ENCODE measurements at places on chromosomes 7 and 10.
A peak's percentile ranks its signal among the peaks of the same experiment; 100 is the strongest.

DNA sequence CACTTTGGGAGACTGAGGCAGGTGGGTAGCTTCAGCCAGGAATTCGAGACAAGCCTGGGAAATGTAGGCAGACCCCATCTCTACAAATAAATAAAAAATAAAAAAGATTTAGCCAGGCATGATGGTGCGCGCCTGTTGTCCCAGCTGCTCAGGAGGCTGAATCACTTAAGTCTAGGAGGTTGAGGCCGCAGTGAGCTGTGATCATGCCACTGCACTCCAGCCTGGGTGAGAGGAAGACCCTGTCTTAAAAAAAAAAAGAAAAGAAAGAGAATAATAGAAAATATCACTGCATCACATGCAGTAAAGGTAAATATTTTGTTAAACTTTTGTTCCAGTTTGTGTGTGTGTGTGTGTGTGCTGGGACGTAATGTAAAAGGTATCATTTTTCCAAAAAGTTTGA lies 3.0 kb downstream of the STRIP2 start:
- DNase-seq: no peak

DNA sequence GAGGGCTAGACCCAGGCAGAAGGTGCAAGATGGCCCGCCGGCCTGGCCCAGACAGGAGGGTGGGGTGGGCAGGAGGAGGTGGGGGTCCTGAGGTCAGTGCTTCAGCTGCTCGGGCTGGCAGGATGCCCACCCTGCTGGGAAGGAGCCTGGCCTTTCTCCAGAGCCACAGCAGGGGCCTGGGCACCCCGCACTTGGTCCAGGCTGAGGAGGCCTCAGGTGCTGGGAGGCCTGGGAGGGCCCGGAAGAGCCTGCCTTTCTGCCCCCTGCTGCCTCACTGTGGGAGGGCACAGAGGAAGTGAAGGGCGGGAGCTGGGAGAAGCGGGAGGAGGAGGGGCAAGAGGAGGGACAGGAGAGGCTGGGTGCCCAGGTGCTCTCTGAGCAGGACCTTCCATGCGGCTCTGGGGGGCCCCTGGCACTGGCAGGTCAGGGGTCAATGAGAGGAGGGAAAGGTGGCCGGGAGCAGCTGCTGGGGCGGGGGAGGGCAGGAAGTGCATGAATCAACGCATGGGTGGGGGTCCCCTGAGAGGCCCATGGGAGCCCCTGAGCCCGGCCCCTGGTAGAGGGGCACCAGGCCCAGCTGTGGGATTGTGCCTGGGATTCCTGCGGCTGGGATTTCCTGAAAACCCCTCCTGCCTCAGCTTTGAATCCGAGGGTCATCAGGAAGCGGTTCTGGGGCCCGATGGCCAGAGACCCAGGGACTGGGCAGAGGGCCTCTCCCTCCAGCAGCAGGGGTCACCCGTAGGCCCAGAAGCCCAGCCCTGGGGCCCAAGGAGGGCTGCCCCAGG lies 49.9 kb downstream of the PWWP2B start:
- DNase-seq: no peak

- no peak for DNase-seq
Observed at GRCh38 chr7:150368096-150368883, at the start of gene REPIN1. Gene REPIN1 (plus strand): TSS chr7:150368822. CDS start chr7:150369712, 890 bp downstream.

DNA sequence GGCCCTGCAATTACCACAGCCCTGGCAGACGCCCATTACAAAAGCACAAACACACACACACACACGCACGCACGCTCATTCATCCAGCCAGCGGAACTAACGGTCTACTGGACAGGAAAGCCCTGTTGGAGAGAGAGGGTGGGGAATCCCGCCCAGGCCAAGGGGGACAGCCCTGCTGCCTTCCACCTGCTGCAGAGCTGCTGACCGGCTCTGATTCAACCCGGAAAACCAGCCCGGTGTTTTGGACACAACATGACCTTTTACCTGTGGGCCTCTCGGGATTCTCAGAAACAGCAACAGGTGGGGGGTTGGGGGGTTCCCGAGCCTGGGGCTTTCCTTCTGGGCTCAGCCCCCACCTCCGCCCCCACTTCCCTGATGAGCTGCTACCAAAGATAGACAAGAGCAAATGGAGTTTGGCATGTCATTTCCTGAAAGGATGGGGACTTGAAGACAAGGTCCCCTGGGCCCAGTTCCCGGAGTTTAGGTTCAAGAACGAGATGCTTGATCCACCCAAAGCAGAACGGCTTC lies 18.5 kb upstream of the SERPINE1 start:
- DNase-seq: no peak

GRCh38 chr7:69892790-69893189 lies 294.5 kb downstream of the AUTS2 start:
- DNase-seq: no peak

DNA sequence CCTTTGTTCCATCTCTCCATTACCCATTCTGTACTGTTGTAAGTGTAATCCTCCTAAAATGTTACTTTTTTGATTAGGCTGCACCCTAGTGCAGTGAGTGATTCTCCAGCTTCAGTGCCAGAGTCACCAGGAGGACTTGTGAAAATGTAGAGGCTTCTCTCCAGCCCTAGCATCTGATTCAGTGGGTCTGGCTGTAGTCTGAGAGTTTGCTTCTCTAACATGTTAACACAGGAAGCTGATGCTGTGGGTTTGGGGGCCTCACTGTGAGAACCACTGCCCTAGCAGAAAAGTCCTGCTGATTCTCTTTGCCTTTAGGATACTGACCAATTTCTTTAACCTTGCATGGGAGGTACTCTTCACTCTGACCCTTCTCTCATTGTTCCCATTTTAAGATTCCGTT lies 24.4 kb downstream of the CSGALNACT2 start:
- no peak for DNase-seq

- no peak for DNase-seq
Observed at GRCh38 chr7:22433710-22434460, 66.1 kb downstream of the STEAP1B start.

GRCh38 chr7:41867639-41868280 lies 164.9 kb upstream of the INHBA start:
- DNase-seq: no peak

GRCh38 chr10:14326581-14326980 lies 4.1 kb downstream of the FRMD4A start:
- no peak for DNase-seq

- DNase-seq: no peak
Observed at GRCh38 chr10:3014968-3015367, 52.4 kb upstream of the PFKP start.

DNA sequence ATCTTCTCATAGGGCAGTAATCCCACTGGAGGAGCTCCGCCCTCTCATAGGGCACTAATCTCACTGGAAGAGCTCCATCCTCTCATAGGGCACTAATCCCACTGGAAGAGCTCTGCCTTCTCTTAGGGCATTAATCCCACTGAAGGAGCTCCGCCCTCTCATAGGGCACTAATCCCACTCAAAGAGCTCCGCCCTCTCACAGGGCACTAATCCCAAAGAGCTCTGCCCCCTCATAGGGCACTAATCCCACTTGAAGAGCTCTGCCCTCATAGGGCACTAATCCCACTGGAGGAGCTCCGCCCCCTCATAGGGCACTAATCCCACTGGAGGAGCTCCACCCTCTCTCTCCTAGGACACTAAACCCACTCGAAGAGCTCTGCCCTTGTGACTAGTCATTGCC lies 3.4 kb upstream of the FUOM start:
- no peak for DNase-seq

GRCh38 chr10:5282137-5282536 lies 82.6 kb upstream of the UCN3 start:
- DNase-seq: no peak

- DNase-seq: no peak
Observed at GRCh38 chr10:91513598-91514424, 103.7 kb downstream of the HECTD2 start.

- DNase-seq: no peak
Observed at GRCh38 chr10:89078724-89079672, 88.4 kb downstream of the FAS start.

GRCh38 chr10:110651044-110651958 lies 7.2 kb downstream of the RBM20 start:
- no peak for DNase-seq

GRCh38 chr10:77391605-77392235 lies 245.9 kb downstream of the KCNMA1 start:
- DNase-seq: peak; percentile 69

GRCh38 chr7:124762611-124763143 lies 2.9 kb downstream of the GPR37 start:
- DNase-seq: no peak

- no peak for DNase-seq
Observed at GRCh38 chr10:633279-634245, 55.9 kb downstream of the DIP2C start.

DNA sequence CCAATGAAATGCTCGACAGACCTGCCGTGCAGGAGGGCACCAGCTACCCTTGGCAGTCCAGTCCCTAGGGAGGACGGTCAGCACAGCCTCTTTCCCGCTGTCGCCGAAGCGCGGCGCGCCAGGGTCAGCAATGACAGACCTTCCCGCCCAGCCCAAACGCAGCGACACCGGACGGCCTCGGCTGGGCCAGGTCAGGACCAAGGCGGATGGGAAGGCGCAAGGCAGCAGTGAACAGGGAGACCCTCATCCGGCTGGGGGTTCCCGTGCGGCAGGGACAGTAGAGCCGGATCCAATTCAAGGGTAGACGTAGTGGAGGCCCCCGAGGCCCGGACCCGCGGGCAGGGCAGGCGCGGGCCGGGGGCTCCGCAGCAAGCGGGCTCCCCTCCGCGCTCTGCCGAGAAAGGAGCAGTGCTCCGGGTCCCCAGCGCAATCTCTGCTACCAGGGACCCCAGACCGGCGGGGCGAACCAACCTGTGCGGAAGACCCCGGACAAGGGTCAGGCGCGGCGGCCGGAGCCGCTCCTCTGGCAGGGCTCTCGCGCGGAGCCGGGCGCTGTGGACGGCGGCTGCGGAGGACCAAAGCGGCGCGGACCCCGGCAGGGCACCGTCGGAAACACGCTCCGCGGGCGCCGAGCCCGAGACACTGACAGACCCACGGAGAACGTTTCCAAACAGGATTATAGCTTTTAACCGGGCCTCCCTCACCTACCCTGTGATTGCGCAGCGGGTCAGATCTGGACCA lies at the start of gene SEC31B:
Gene SEC31B (minus strand): TSS at position 551 of the 741 bp plus-strand sequence. CDS start 2,909 bp downstream, outside the sequence.
- DNase-seq: no peak

GRCh38 chr7:20269726-20270125 lies 52.5 kb upstream of the MACC1 start:
- DNase-seq: no peak

DNA sequence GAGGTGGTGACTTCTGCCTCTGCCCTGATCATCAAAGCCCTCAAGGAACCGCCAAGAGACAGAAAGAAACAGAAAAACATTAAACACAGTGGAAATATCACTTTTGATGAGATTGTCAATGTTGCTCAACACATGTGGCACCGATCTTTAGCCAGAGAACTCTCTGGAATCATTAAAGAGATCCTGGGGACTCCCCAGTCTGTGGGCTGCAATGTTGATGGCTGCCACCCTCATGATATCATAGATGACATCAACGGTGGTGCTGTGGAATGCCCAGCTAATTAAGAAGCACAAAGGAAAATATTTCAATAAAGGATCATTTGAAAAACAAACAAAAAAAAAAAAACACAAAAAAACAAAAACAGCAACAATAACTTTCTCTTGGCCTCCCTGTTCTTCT lies 59.5 kb upstream of the TOMM7 start:
- no peak for DNase-seq

- DNase-seq: no peak
Observed at GRCh38 chr10:133418289-133418993, 6.0 kb downstream of the SPRN start.

DNA sequence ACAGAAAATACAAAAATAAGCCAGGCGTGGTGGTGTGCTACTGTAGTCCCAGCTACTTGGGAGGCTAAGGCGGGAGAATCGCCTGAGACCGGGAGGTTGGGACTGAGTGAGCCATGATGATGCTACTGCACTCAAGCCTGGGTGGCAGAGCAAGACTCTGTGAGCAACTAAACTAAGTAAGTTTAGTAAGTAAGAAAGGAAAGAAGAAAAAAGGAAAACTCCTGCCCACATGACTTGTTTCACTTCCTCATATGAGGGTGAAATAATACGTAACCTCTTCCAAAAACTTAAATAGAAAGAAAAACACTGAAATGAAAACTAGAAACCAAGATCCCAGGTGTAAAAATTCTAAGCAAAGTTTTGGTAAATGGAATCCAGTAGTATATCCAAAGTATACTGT lies 79.6 kb downstream of the LARP4B start:
- DNase-seq: no peak

DNA sequence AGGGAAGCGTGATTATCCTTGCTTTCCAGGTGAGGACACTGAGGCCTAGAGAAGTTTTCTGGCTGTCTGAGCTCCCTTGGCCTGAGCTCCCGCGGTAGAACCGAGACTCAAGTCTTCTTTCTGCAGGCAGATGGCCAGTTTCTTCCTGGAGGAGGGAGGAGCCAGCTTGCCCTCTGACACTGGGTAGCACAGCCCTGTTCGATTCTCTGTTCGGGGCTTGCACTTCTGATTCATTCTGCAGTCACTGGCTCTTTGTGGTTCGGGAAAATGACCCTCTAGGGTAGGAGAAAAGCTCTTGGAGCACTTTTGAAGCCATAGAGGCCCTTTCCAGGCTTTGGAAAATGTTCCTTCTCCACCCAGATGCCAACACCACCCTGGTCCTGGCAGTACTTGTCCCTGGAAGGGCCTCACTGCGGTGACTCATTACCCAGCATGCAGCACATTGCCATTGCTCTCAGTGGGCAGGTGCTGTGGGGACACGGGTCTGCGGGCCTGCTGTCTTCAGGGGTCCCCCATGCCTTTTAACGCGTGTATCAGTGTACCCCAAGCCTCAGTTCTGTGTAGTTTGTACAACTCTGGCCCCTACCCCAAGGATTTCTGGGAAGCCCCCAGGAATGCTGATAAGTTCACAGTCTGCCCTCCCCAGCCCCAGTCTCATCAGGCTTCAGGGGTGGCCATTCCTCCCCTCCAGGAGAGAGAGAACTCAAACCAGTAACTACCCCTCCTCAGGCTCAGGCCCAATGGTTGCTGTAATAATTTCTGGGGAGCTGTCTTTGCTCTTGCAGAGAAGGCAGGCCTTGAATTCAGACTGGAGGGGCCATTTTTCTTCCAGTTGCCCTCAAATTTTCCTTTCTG lies 11.9 kb downstream of the CHST3 start:
- DNase-seq: peak; percentile 65

GRCh38 chr10:23326544-23327307 lies 17.9 kb downstream of the C10orf67 start:
- no peak for DNase-seq

DNA sequence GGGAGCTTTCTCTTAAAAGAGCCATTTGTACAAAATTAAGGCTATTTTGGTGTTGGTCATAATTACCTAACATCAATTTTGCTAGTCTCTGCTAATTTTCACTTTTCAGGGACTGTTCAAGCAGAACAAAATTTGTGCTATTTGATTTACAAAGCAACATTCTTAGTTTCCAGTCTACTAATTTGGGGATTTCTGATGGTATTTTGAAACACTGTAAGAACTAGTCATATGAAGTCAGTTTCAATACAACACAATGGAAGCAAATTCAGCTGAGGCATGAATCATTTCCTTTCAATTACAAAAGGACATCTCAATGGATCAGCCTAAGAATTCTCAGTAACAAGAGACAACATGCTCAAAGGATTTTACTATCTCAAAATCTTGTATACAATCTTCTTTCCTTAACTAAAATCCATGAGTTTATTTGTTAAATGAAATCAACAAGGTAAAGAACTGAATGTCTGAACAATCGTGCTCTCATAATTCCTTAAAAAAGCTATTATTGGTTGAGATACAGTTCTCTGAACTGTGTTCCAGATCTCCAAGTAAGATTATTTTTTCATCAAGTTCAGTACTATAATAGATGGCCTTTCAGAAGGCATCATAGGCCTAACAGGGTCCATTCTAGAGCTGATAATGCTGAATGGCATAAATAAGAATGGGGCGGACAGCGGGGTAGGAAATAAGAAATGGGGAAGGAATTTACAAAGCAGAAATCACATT lies 144.6 kb downstream of the NRCAM start:
- DNase-seq: no peak
